ENCODE measurements at places on chromosomes 1 and 21.

- no peak for DNase-seq
Measured at GRCh38 chr1:158814970-158815369, 16.2 kb upstream of the MNDA start.

DNA sequence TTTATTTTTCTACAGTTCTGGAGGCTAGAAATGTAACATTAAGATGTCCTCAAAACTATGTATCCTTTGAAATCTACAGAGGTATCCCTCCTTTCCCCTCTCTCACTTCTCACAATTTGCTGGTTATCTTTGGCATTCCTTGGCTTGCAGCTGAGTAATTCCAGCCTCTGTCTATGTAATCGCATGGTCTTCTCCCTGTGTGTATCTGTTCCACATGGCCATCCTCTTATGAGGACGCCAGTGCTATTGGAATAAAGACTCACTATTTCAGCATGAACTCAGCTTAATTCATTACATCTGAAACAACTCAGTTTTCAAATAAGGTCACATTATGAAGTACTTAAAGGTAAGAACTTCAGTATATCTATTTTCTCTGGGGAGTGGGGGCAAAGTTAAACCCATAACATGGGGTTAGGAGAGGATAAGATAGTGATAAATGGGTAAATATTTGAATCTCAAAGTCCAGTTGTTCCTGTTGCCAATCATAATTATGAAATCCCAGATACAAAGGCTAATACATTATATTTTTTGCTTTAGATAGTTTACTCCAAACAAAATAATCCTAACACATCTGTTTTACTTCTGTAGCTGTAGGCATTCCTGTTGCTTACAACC lies 1290.8 kb downstream of the NCAM2 start:
- no peak for DNase-seq

GRCh38 chr1:179953974-179954492 lies 577 bp upstream of the CEP350 start:
- peak; percentile 24 for DNase-seq

- DNase-seq, result no peak
Measured at GRCh38 chr1:88773540-88774150, 89.6 kb downstream of the PKN2 start.

DNA sequence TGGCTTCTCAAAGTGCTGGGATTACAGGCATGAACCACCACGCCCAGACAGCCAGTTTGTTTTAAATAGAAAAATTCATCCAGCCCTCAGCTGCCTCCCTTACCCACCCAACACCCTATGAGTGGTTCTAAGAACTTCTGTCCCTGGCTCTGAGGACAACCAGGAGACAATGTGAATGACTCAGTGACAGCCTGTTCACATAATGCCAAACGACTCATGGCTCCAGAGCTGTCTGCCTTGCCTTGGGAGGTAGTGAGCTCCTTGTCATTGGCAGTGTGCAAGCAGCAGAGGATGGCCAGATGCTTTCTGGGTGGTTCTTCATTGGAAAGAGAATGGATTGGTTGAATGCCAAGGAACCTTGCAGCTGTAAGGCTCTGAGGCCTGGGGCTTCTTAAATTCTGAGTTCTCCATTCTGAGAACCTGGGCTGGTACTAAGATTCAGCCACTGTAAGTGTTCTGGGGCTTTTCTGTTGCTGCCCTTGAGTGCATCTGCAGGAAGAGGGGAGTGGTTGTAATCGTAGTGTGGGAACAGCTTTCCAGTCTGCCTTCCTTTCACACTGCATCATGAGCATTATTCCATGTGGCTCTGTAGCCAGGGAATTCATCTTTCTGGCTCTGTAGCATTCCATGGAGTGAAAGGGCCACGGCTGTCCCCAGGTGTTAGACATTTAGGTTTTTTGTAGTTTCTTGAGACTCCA lies 5.8 kb downstream of the SERINC2 start:
- no peak for DNase-seq

GRCh38 chr1:73868810-73869336 lies 329.1 kb downstream of the LRRIQ3 start:
- DNase-seq, result no peak

GRCh38 chr1:24981631-24982005 lies 51.5 kb upstream of the RUNX3 start:
- DNase-seq, result no peak

DNA sequence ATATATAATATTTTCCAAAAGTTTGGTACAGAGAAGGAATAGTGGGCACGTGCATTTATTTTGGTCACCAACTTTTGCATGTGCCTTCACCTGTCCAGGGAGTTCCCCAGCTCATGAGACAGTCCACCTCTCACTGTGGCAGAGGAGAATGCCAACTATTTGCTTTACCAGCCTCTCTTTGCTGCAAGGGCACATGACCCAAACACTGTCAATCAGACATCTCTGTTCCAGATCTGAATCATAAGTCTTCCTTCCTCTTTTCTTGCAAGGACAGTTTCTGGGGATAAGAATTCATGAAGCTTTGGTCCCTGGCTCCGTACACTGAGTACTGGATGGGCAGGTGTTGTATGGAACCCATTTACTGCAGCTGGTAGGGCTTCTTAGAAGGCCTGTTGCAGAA lies 38.6 kb downstream of the C1orf87 start:
- no peak for DNase-seq

GRCh38 chr21:35609263-35609662 lies 451.1 kb downstream of the SETD4 start:
- DNase-seq, result no peak

- DNase-seq, result no peak
Measured at GRCh38 chr1:36098650-36099365, 10.1 kb downstream of the ADPRS start.

- no peak for DNase-seq
Measured at GRCh38 chr1:80731241-80731894, 1069.4 kb upstream of the ADGRL2 start.

GRCh38 chr1:18384471-18384870 lies 96.3 kb upstream of the KLHDC7A start:
- DNase-seq, result no peak

DNA sequence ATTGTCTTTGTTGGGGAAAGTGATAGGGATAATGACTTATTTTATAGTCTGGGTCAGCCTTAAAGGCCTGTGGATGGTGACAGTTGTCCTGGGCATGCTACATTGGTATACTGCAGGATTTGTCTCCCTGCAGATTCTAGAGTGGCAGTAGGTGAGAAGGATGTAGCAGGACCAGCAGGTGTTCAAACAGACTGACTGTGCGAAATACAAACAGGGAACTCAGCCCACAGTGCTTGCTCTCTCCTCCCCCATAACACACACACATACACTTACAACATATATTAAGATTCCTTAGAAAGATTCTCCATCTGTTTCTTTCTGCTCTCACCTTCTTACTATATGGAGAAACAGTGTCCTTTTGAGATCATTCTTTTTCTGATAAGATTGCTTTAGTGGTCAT lies 6.9 kb downstream of the PDE4B start:
- no peak for DNase-seq

GRCh38 chr1:32759997-32760623 lies 57.0 kb downstream of the YARS1 start:
- no peak for DNase-seq

DNA sequence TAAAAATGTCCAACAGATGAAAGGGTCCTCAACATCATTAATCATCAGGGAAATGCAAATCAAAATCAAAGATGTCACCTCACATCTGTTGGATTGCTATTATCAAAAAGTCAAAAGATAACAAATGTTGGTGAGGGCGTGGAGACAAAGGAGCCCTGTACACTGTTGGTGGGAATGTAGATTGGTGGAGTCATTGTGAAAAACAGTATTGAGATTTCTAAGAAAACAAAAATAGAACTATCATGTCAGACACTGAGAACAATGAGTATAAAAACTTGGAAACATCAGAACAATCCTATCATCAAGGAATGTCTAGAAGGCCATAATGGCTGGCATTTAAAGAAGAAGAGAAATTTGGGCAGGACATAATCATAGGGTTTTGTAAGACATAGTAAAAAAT lies 209.2 kb upstream of the PTGFR start:
- no peak for DNase-seq

DNA sequence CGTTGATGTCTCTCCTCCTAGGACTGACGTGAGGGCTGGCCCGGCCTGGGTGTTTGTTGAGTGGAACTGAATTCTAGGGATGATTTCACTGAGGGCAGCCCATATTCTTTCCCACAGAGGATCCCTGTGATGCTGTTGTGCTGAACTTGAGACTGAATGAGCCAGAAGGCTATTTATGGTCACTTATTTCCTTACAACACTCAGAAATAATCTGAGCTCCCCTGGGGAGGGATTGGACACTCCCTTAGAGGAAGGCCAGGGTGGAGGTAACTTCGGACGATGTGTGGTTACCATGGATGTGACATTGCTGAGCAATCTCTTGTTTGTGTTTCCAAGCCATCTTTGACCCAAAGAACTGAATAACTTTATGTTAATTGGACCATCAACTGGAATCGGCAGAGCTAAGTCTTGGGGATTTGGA lies 5.1 kb upstream of the TMCO4 start:
- no peak for DNase-seq

GRCh38 chr1:116753312-116753711 lies 918 bp upstream of the CD2 start:
- no peak for DNase-seq

GRCh38 chr1:24913616-24914225 lies 16.4 kb downstream of the RUNX3 start:
- DNase-seq, result no peak

DNA sequence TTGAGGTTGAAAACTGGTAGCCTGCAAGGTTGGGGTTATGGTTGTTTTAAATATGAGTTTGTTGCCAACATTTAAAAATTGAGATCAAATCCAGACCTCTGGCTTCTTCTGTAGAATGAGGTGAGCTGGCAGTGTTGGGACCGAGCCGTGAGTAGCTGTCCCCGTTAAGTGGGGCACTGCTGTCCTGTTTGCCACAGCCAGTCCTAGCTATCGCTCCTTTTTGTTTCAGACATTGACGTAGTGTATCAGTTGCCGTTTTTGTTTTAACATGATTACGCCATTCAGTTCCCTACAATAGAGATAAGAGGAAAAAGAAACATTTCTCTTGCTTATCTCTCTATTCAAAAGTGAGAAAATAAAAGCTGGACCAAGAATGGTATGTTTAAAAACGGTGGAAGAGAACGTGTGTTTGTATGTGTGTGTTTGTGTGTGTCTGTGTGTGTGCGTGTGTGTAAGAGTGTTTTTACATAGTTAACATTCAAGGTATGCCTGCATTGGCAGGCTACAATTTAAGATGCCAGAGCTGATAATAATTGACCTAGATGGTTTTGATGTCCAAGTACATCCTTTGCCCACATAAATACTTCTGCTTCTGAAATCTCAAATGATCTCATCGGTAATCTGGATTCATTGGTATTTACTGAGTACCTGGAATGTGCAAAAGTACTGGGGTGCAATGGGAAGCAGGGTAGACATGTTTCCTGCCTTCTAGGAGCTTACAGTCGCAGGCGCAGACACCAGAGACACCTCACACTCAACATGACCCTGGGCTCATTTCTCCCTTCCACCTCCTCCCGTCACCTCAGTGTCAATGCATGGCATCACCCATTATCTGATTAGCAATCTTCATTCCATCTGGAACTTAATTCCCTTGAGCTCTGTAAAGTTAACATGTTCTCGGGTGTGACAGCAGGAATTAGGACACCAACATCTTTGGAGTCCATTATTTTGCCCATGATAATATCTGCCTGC lies 65.8 kb downstream of the HUNK start:
- no peak for DNase-seq

DNA sequence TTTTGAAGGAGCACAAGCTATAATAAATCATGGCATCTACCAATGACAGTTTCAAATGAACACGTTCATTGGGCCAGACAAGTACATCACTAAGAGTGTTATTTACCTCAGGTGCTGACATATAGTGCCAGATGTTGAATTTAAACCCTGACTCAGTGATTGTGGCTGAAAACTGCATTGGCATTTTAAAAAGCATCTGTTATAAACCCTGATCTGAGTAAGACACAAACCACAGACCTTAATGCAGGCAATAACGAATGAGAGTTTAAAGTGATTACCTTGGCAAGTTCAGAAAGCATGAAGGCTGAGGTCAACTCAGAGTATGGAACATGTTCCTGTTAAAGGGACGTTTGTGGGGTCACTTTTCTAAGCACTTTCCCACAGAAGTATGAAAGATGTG lies 865.1 kb upstream of the TMPRSS15 start:
- DNase-seq, result no peak

- DNase-seq, result no peak
Measured at GRCh38 chr1:186923486-186923885, 94.7 kb downstream of the PLA2G4A start.

DNA sequence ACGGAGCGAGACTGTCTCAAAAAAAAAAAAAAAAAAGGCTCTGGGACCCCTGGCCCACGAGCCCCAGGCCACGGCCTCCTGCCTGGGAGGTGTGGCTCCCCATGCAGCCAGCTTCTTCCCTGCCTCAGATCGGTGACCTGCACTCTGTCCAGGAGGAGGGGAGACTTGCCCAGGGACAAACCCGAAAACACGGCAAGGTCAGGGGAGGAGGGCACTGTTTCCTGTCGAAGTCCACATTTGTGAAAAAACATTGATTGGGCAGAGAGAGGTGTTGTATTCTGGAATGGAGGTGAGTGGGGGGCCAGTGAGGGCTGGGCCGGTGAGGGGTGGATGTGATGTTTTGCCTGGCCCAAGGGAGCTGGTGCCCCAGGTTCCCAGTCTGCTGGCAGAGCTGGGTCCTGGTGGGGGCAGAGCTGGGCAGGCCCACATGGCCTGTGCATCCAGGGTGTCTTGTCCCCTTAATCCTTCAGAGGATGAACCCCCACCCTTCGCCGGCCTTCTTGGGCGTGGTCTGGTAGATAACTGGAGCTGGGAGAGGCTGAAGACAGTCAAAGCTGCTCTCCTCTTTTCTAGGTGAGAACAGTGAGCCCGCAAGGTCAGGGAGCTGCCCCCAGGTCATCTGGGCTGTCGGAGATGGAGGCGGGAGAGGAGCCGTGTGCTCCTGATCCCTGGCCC lies 12.4 kb upstream of the FAAP20 start:
- no peak for DNase-seq

- DNase-seq, result no peak
Measured at GRCh38 chr1:201391651-201392511, 7.2 kb downstream of the LAD1 start.

- no peak for DNase-seq
Measured at GRCh38 chr21:28298251-28298672, 694.4 kb downstream of the LTN1 start.

GRCh38 chr1:97791251-97791650 lies 129.6 kb downstream of the DPYD start:
- DNase-seq, result no peak

- no peak for DNase-seq
Measured at GRCh38 chr1:1398677-1399186, 403 bp downstream of the CCNL2 start.

- DNase-seq, result peak; percentile 46
Measured at GRCh38 chr1:25820247-25821111, 725 bp downstream of the MTFR1L start.

- no peak for DNase-seq
Measured at GRCh38 chr1:89043940-89044339, 21.1 kb downstream of the GBP1 start.

Measured in stimulated activated CD4-positive, alpha-beta T cell treated with anti-CD3 and anti-CD28 coated beads, Interleukin-12 subunit alpha, Interleukin-12 subunit beta, amount 100 ng/mL, for 4 hours (primary cell).